ENCODE measurements at places on chromosomes 6 and 20.
A peak's percentile ranks its signal among the peaks of the same experiment; 100 is the strongest.

- no peak for DNase-seq
These were observed 301.4 kb upstream of the CDYL start for GRCh38 chr6:4474810-4475209.

- DNase-seq = no peak
These were observed 76.9 kb downstream of the GINS1 start for GRCh38 chr20:25484224-25484846.

GRCh38 chr6:45982280-45983036 is 33.2 kb downstream of the CLIC5 start:
- no peak for DNase-seq

DNA sequence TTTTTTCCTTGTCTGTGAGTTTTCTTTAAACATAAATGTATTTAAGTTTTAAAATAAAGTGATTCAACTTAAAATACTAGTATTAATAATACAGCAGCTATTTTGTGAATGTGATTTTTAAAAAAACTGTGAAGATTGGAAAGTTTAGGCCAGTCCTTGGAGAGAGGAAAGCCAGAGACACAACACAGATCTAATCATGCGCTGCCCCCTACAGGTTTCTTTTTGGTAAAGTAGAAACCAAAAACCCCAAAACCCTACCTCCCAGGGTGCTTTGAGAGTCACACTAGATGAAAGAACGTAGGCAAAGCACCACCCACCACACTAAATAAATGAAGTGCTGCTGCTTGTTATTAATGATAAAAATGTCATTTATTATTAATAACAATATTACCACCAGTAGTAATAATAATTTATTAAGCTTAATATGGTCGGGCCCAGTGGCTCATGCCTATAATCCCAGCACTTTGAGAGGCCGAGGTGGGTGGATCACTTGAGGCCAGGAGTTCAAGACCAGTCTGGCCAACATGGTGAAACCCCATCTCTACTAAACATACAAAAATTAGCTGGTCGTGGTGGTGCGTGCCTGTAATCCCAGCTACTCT is 33.7 kb downstream of the SLC9A8 start:
- peak; percentile 77 for DNase-seq

DNA sequence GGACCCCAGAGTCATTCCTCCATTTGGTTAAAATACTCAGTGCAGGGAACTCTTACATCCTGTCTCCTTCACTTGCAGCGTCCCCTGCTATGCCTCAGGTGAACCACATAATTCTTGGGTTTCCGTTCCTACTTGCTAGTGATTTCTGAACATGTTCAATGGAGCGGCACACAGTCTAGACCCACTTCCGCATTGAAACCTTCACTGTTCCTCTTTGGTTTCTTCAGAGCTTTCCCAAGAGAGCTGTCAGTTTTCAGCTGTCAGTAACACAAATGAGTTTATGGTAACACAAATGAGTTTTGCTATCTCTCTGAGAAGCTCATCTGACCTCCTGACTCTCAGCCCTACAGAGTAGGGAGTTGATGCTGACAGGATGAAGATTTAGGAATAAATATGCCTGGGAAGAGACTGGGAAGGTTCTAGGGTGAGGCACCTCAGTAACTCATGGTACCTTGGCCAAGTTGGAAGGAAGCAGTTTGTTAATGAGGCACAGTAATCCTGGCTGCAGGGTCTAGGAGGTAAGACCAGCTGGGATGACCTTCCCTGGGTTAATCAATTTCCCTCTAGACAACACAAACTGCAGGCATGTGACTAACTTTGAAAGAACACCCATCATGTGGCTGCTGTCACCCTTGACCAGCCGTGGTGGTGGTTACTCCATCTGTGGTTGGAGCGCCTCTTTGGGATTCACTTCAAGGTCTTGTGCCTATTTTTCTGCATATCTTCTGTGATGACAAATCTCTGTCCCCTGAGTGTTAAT is 5.4 kb downstream of the SYS1 start:
- DNase-seq = no peak

DNA sequence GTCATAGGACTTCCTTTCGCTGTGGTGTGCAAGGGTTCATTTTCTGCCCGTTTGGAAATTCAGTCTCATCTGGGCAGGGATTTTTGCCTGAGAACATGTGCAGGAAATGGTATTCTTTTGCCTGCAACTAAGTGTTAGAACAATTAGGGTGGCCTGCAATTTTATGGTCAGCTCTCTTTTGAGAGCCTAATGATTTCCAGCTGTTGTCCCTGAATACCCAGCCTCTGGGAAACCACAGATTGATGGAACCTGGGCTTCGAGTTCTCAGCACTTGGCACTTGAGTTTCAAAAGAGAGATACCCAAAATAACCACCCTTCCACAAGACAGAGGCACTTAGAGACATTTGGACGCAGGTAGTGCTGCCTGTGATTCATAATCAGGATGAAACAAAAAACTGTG is 217.2 kb upstream of the FOXA2 start:
- no peak for DNase-seq

DNA sequence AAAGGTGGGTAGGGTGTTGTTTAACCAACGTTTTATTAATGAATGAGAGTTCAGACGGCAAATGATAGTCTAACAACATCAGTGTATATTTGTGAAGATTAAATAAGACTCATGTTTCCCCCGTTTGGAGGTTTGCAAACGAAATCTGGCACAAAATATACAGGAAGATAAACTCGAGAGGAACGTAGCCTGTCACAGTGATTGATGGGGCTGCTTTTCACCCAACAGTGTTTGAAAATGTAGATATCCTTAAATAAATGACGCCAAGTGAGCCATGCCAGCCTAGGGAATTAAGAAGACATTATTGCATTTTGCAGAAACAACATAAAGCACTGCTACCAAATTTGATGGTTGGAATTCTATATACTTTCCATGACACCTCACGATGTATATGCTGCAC is 696.5 kb upstream of the FLRT3 start:
- no peak for DNase-seq

DNA sequence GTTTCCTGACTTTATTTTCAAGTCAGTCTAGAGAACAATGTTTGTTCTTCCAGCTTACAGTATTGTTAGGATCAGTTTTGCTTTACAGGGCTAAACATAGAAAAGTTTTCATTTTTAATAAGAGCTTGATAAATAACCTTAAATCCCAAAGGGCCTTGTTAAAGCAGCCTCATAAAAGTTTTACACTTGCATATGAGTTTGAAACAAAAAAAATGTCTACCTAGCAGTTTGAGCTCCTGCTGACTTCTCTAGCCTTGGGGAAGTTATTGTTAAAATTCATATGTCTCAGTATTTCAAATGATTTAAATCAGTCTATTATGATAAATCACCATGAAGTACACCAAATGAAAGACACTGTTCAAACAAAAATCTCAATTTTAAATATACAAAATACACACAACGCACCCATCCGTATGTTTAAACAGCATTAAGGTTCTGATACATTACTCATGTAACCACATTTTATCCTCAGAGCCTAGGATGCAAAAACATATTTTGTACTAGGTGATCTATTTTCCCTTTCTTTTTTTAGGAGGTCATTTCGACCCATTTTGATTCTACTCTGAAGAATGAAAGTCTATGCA is 87.2 kb downstream of the UBE3D start:
- DNase-seq = no peak

Data from tongue (tissue), 3 donors.